EH (cell line): ENCODE measurements at places on chromosomes 6 and 20.

DNA sequence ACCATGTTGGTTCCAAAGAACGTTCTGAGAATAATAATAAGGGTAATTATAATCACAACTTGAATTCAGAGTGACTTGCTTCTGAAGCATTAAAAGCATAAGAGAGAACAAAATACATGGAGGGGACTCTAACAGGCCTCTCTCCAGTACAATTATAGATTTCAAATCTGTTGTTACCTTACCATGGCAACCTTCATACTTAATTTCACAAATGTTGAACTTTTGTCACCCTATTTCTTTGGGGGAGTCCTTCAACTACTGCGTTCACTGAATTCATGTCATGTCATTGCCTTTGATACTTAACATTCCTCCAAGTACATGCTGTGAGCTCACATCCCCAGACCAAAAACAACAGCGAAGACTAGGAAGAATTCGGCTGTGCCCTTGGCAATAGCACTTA, 104.0 kb downstream of the MKKS start:
- DNase-seq = no peak

DNA sequence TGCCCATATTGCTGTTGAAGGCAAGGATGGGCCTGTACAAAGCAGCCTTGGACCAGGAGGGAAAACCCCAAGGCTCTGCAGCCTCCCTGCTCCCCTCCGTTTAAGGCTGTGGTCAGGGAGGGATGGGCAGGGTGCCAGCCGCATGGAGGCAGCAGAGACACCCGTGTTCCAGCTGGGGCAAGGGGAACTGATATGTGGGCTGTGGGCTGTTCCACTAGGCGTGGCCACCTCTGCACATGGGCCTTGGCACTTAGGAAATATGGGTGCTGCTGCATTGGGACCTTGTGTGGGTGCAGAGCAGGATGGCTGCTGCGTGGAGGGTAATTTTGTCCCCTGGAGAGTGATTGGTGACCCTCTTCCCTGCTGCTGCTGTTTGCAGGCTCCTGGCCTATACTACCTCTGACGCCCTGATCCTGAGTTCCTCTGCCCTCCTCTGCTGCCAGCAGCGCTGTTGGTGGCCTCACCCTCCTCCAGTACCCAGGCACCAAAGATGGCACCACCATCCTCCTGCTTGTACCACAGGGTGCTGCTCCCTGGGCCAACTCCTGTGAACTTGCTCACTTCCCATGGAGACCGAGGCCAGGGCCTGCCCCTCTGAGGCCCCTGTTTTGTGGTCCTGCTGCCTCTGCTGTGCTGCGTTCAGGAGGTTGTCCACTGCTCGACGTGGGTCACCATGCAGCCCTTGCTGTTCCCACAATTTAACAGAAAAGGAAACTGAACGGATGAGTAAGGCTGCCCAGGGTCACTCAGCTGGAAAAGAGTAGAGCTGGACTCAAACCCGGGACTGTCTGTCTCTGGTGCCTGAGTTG, 35.3 kb downstream of the PANK2 start:
- DNase-seq = no peak

DNA sequence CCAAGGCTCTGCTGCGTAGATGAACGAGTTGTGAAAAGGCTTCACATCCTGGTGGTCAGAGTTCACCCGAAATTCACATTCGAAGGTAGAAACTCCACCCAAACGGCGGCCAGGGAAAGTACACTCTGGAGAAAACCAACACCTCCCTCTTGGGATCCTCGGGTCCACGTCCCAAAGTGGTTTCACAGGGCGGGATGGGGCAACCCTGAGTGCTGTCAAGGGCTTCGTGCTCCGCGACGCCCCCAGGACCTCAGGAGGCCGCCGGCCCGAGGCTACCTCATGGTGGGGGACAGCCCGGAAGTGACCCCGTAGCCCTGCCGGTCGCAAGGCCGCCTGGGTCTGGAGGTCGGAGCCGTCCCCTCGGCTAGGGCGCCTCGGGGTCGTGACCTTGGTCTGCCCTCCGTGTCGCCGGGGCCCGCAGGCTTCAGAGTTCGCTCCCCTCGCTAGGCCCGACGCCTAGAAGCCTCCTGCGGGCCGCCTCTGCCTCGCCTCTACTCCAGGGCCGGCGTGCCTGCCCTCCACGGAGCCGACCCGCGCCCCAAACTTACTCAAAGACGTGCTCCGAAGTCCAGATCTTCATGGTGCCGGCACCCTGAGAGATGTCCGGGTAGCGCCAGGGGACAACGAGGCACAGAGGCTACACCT, at the start of gene PRELID3B:
Gene PRELID3B (minus strand): TSS at position 636 of the 645 bp plus-strand sequence. CDS start 56 bp downstream, at position 580.
- DNase-seq = peak; percentile 32

GRCh38 chr6:129390900-129391299, 319.1 kb downstream of the ARHGAP18 start:
- DNase-seq = no peak

GRCh38 chr6:38239719-38240451, 399.8 kb downstream of the BTBD9 start:
- peak; percentile 83 for DNase-seq

DNA sequence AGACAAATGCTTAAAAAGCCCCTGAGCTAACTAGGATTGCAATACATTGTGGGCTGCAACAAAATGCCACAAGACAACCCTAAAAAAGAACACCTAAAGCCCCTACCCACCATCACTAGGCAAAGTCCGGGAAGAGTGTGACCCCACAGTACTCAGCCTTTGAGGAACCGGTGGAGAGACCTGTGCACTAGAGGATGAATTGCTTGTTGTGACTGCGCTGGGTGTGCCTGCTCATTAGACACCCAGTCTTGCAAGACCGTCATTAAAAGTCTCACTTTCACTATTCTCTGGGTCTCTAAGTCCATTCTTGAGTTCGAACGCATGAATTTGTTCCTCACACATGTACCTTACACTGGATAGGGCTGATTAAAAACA, 88.7 kb downstream of the JPH2 start:
- DNase-seq = no peak

- peak; percentile 8 for DNase-seq
Observed at GRCh38 chr20:2507464-2507863, 1.3 kb downstream of the ZNF343 start.

GRCh38 chr20:37276494-37277252, 12.8 kb upstream of the MANBAL start:
- DNase-seq = peak; percentile 81
